ENCODE measurements at places on chromosomes 12 and 14.
A peak's percentile ranks its signal among the peaks of the same experiment; 100 is the strongest.

GRCh38 chr14:56474419-56475022, 105.1 kb upstream of the TMEM260 start:
- DNase-seq: peak; percentile 53

DNA sequence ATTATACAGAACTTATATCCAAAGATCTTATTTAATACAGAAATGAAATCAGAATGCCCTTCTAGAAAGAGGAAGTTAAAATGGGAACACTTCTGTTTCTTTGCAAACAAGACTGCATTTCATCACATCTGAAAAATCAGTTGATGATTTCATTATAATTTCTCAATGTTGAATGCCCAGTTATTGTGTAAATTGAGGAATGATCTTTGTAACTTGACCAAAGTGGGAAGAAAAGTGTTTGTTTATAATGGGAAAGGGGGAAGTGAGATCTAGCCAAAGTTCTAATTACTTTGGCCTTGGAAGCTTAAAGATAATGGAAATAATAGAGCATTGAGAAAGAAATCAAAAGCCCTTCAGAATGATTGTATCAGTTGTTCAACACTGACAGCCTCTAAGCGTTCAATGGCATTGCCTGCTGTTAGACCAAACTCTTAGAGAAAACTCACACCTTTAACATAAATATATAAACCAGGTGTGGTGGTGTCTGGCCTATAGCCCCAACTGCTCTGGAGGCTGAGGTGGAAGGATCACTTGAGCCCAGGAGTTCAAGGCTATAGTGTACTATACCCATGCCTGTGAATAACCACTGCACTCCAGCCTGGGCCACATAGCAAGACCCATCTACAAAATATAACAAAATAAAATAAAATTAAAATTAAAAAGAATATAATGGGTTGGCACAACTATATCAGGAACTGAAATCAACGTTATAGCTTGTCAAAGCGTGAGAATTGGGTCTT, 9.9 kb upstream of the LYZ start:
- DNase-seq: no peak

DNA sequence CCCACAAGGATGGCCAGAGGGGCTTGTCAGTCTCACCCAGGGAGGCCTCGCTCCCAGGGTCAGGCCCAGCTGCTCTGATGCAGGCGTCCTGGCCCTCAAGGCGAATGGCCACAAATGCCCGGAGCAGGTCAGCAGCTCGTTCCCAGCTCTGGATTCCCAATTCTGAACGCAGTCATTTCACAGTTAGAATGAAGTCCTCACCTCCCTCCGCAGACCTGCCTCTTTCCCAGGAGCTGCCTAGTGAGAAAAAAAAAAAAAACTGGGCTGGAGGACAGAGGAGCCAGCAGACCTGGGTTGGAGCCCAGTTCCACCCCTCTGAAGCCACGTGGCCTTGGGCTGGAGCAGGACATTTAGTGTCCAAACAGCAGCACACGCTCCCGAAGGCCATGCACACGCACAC, 62.2 kb upstream of the DIO3 start:
- no peak for DNase-seq

GRCh38 chr12:92740411-92740810, 37.6 kb downstream of the PLEKHG7 start:
- no peak for DNase-seq

- no peak for DNase-seq
Measured at GRCh38 chr12:132422040-132422380, 67.9 kb upstream of the FBRSL1 start.

- peak; percentile 10 for DNase-seq
Measured at GRCh38 chr12:74689071-74689655, 151.5 kb downstream of the ATXN7L3B start.

GRCh38 chr12:1338483-1339177, 255.8 kb downstream of the FBXL14 start:
- DNase-seq: no peak

DNA sequence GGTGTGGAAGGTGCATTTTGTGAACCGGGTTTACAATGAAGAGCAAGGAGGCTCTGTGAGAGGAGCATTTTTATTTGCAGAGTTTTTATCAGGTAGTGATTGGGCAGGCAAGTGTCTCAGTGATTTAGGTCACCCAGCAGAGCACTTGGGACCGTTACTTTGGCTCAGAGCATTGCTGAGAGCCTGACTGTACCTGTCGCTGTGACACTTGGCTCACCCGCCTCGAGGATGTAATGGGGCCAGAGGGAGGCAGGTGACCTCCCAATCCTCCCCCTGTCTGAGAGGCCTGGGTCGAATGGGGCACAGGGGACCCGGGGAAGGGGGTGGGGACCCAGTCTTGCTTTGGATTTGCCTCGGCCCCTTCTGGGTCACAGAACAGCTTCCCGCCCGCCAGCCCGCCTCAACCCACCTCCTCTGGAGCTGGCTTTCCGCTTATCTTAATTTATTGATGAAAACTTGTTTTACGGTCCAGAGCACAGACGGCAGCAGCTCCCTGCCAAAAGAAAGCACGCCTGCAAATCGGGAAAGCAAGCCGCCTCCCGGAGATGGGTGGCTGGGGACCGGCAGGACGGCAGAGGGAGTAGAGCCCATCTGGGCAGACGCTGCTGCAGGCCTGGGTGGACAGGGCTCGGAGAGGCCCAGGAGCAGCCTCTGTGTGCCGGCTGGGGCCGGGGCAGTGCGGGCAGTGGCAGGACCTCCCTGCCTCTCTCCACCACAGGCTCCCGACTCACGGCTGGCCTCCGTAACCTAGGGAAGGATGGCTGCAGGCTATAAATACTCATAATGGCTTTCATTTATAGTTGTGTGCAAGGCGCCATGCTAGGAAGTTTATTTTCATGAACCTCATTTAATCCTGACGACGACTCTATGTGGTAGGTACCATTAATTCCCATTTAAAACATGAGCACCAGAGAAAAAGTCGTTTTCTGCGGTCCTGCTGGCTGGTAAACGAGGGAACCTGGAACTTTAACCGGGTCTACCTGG, 187.1 kb downstream of the TSPAN9 start:
- DNase-seq: peak; percentile 40

- no peak for DNase-seq
Measured at GRCh38 chr12:6049587-6049986, 74.9 kb downstream of the VWF start.

GRCh38 chr12:66467932-66468331, 165.6 kb downstream of the HELB start:
- DNase-seq: peak; percentile 16

DNA sequence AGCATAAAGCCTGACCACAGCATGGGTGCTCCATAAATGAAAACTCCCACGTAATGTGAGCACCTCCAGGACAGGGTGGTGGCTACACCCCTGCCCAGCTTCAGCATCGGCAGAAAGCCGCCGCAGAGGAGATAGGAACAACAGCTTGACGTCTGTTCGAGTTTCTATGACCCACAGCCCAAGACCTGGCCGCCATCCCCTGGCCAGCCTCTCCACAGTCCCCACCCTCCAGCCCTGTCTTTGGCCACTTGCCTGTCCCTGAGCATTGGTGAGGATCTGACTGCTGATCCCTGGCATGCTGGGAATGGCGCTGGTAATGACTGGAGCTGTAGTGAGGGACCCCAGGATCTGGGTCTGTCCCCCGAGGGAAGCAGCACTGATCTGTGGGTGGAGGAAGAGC, 21.3 kb downstream of the POU6F1 start:
- DNase-seq: no peak

DNA sequence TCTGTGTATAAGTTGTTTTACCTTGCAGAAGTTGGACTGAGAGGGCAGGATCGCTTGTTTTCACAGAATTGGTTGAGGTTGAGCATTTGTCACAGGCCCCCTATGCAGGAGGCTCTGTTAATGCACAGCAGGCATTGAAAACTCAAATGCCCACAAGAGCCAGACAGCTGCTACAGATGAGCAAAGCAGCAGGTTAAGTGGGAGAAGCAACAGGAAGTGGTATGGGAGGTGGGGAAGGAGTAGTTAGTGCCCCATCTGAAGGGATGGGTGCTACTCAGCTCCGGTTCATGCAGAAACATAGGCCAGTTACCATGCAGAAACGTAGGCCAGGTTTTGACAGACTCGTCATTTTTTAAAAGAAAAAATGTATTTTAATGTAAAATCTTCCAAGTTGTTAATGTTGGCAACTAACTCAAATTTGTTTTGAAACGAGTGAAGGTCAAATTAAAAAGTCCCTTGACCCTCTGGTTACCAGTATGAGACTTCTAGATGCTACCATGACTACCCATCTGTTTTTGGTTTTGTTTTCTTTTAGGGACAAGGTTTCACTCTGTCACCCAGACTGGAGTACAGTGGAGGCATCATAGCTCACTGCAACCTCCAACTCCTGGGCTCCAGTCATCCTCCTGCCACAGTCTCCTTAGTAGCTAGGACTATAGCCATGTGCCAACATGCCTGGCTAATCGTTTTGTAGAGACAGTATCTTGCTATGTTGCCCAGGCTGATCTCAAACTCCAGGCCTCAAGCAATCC, 84.7 kb upstream of the FRMD6 start:
- DNase-seq: no peak

DNA sequence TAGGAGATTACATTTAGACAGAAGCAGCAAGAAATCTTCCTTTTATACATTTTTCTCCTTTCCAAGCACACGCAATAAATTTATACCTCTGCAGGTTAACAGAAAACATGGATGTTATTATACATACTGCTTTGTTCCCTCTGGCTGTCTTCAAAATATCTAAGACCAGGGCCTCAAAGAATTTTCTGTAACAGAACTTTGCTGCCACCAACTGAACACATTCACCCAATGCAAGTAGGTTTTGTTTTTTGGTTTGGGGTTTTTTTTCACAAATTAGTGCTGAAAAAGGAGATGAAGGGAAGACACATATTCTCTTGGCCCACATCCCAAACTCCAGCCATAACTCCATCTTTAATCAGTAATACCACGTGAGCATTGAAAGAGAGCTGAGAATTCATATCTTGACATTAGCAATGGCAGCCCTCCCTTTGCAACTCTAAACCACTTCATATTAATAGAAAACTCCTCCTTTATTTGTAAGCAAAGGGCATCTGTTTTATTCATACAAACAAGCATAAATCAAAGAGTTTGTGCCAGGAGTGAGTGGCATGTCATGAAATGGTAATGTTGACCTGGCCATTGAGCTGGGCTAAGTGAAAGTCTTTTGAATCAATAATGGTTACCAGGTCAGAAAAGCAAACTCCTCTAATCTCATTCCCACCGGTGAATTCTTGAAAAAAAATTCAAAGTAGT, 150.8 kb upstream of the FSCB start:
- DNase-seq: peak; percentile 5

- no peak for DNase-seq
Measured at GRCh38 chr12:92612611-92613010, 90.2 kb upstream of the PLEKHG7 start.

- DNase-seq: no peak
Measured at GRCh38 chr12:113292091-113292490, 42.8 kb downstream of the SLC8B1 start.

DNA sequence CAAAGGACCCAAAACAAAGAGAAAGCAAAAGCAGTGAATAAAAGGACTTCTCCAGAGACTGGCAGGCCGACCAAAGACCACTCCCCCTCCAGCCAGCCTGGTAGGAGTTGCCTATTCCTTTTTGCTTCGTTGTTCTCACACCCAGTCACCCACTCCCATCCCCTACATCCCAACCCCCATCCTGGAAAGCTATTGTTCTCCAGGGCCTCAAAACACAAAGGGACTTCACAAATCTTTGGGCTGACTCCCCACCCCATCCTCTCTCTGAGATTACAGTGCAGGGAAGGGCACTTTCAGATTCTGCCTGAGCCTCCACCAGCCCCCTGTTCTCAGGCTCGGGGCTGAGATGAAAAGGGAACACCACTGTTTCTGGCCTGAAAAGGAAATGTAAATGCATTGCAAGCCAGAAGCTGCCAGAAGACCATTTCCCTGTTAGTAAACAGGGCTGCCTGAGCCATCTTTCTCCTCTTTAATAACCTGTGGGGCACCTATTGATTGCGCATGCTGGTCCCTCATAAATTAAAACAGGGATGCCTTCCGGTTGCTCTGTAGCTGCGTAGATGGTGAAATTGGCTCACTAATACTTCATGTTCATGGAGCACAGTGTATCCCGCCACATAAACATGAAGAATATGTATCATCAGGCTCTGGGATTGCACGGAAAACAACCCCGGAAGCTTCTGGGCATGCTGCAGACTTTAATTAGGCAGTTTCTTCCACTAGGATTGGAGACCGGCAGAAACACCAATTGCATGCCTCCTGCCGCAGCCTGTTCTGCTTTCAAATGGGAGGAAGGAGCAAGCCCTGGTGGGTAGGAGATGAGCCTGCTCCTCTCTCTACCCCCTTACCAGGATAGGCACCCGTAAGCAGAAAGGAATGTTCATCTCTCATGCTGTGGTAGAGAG, 130.3 kb upstream of the FUT8 start:
- no peak for DNase-seq

- DNase-seq: no peak
Measured at GRCh38 chr12:120905856-120906384, 1.8 kb upstream of the SPPL3 start.

GRCh38 chr14:92945959-92946846, 23.3 kb downstream of the CHGA start:
- no peak for DNase-seq

- DNase-seq: no peak
Measured at GRCh38 chr12:51265024-51265423, 5.2 kb downstream of the SMAGP start.

DNA sequence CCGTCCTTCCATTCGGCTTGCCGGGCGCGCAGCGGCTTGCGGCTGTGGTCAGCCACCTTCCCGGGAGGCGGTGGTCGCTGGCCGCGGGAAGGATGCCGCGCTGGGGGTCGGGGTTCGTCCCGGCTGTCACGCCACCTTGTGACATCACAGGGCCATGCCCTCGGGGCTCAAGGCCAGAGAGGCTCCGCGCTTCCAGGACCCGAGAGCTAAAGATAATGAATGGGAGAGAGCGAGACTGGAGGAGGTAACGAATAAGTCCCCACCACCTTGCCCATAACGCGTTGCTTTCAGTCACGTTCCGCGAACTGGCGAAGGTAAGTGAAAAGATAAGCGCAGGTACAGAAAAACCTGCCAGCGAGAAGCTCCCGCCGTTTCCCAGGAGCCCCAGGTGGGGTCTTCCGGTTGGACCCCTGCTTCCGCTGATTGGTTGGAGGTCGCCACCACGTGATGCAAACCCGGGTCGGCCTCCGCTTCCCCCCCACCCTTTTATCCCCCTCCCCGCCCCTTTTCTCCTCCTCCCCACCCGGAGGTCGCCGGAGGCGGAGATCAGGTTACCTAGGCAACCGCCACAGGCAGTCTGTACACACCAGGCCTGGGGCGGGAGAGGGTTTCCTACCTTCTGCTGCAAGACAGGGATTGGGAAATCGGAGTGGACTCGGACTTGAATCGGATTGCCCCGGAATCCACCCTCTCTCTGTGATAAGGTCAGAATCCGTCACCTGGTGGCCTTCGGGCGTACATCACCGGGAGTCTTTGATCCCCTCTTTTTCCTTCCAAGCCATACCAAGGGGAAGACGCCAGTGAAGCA, at the start of gene LRRC9:
LRRC9 (plus strand) TSS at position 575 of the 808 bp plus-strand sequence.
- DNase-seq: peak; percentile 80

Measured in HEK293T (cell line).